ENCODE measurements at places on chromosomes 4 and X.

GRCh38 chr4:81740487-81740886 lies 268.8 kb upstream of the RASGEF1B start:
- DNase-seq = no peak

- no peak for DNase-seq
Measured at GRCh38 chr4:119337010-119337409, 15.1 kb upstream of the FABP2 start.

- no peak for DNase-seq
Measured at GRCh38 chr4:28251831-28252230, 1391.2 kb downstream of the STIM2 start.

DNA sequence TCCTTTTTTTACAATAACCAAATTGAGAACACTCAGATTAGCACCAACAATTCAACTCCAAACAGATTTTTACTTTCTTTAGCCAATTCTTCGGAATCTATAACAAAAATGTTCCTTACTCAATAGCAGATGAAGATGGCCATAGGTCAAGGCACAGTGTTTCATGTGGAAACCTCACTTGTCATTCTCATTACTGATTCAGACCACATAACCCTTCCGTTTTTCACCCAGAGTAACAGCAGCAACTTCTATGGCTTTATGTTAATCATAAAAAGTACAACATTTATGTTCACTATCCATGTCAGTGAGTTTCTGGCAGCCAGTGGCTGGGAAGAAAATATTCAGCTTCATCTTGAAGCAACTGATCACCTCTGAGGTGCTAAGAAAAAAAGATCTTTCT lies 358.3 kb upstream of the TECRL start:
- DNase-seq = no peak

DNA sequence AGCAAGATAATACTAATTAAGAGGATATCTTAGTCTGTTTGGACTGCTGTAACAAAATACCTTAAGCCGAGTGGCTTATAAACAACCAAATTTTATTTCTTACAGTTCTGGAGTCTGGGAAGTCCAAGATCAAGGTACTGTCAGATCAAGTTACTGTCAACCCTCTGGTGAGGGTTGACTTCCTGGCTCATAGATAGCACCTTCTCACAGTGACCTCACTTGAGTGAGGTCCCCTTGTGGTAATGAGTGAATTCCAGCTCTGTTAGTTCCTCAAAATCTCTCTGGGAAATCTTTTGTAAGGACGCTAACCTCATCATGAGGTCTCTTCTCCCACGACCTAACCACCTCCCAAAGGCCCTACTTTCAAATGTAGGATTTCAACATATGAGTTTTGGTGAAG lies 36.9 kb upstream of the ADGRA3 start:
- DNase-seq = no peak

DNA sequence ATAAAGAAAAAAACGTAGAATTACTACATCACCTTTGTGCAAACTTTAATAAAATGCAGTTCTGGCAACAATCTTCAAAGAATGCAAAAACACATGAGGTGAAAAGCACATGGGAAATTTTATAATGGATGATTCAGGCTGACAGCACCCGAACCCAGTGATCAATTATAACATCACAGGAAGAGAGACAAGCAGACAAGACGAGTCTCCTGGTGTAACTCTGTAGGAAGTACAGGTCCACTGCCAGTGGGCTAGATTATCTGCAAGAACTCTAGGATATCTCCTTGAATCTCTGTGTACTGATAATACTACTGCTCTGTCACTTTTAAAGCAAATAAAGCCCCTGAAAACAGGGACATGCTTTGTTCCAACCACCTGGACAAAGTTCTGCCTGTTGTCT lies 58.9 kb upstream of the NXF3 start:
- no peak for DNase-seq

GRCh38 chrX:98114021-98114420 lies 1230.3 kb downstream of the RPA4 start:
- no peak for DNase-seq

GRCh38 chr4:177568931-177569330 lies 126.7 kb upstream of the AGA start:
- no peak for DNase-seq

DNA sequence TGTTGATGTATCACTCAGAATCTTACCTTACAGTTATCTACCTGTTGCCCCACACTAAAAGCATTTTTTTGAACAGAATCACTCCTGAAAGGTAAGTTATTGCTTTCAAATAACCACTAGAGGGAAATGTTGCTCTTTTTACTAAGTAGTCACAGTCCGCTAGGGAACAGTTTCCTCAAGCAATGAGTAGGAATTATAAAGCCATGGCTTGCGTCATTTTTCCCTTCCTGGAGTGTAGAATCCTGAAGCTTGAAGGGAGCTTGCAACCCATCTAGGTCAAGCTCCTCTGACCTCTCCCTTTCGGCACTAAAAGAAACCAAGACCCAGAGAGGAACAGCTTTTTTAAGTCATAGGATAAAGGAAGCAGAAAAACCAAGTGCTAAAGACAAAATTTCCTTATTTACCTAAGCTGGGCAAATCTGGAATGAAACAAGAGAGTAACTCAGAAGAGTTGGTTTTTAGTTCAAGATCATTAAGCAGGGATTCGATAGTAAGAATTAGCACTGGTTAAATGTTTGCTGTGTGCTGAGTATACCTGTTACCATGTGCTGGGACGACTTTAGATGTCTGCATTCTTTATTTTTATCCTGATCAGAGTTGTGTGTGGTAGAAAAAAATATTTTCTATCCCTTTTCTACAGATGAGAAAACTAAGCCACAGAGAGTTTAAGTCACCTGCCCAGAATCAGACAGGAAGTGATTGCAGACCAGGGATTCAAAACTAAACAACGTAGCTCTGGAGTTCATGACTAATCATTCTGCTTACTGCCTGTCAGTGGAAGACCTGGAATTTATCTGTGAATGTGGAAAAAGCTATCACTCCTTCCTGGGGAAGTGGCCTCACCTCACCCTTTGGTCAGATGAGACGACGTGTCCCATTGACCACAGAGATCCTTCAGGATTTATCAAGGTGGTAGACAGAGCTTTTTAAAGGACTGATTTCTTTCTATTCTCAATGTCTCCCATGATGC lies 631.5 kb downstream of the RAB28 start:
- no peak for DNase-seq

- DNase-seq = no peak
Measured at GRCh38 chr4:38310446-38311043, 350.3 kb downstream of the PTTG2 start.

GRCh38 chr4:110508827-110509710 lies 33.1 kb downstream of the ENPEP start:
- DNase-seq = no peak

DNA sequence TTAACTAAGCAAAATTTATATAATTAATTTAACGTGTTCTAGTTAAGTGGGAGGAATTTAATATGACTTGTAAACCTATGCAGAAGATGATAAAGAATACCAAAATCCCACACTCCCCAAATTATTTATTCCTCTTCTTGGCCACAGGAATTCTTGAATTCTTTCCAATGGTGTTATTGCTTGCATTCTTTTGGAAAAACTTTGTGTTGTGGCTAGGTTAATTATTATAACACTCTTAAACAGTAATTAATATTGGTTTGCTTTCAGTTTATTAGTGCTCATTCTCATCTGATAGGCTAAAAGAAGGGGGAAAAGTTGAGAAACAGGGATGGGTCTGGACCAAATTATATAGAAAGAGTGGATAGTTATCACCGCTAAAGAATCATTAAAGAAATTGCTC lies 141.5 kb upstream of the PABPC4L start:
- DNase-seq = no peak

DNA sequence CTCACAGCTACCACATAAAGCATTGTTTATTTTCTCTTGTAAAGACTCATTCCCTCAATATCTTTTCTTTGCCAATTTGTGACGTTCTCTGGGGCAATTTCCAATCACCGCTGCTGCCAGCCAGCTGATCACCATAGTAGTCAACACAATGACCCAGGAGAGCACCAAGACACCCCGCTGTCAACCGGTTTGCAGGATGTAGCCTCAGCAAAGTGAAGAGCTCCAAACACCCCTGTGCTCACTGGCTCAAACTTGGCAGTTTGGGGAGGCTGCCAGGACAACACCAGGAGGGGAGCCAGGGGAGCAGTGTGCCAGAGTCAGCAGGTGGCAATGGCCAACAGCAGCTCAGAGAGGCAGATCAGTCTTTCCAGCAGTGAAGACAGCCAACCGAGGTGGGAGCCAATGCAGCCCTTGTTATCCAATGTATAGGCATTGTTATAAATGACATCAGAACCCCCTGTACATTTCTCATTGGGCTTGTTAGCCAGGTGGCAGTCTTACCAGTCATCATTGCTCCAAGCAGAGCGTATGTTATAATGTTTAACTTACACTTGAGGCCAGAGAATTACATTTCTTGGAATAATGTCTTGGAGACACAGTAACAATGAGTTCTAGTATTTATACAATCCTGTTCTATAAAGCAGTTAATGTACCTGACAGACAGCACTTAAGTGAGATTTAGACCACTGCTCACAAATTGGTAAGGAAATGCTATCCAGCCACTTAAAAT lies 274.9 kb upstream of the GK2 start:
- no peak for DNase-seq

DNA sequence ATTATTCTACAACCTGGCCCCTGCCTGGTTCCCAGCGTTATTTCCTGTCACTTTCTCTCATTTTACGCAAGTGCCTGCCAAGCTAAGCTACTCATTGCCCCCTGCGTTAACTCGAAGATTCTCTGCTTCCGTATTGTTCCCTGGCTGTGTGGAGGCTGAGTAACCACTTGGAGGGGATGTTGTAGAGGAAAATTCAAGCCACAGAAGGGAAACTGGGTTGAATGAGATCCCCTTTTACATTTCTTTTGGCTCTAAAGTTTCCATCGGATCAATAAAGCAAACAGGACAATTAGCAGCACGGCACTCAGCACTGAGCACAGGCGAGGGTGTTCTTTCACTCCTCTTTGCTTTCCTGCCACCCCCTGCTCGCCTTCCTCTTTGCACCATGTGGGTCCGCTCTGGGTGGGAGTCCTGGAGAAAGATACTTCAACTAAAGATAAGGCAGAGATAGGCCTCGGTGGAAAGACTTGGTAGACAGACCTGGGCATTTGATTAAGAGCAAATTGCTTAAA lies 4.2 kb upstream of the TMSB4X start:
- DNase-seq = no peak

DNA sequence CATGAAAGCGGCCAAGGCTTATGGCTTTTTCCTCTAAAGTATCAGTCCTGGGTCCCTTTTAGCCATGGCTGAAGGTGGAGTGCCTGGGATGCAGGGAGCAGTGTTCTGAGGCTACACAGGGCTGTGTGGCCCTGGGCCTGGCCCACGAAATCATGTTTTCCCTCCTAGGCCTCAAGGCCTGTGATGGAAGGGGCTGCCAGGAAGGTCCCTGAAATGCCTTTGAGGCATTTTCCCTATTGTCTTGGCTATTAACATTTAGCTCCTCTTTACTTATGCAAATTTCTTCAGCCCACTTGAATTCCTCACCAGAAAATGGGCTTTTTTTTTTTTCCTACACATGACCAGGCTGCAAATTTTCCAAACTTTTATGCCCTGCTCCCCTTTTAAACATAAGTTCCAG lies 657.0 kb downstream of the DACH2 start:
- DNase-seq = no peak

- DNase-seq = no peak
Measured at GRCh38 chr4:39480902-39481695, 22.2 kb downstream of the LIAS start.

Data from omental fat pad (tissue), 4 donors.